HS-27A (cell line): ENCODE measurements at places on chromosomes 5 and 9.

DNA sequence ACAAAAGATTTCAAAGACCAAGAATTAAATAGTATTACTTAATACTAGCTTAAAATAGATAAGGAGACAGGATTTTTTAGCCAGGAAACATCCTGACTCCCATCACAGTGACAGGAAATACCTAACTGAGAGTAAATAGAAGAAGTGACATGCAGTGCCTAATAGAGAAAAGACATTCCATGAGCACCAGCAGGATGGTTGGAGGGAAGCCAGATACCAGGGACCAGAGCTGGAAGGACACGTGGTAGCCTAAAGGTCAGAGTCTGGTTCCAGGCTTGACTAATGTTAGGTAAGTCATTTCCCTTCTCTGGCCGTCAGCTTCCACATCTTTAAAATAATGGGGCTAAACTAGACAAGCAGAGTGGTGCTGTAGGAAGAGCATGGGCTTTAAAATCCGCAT, 41.6 kb downstream of the CDK5RAP2 start:
- DNase-seq = no peak

- no peak for DNase-seq
Measured at GRCh38 chr9:117300371-117301110, 114.3 kb downstream of the ASTN2 start.

DNA sequence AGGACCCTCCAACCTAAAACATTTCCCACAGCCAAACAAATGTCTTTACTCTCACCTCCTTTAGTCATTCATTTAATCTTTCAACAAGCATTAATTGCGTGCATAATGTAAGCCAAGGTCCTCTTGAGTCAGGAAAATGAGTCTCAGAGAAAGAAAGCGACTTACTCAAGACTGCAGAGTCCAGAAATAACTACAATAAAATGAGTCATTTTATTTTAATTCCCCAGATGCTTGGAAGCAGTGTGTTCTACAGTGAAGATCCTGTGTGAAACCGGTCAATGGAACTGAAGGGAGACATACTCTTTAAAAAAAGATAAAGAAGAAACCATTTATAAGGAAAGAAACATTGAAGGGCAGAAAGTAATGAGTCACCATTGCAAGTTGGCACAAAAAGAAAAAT, 513.7 kb downstream of the CDK5RAP2 start:
- DNase-seq = no peak

- DNase-seq = no peak
Measured at GRCh38 chr9:91334053-91334452, 27.7 kb downstream of the AUH start.

DNA sequence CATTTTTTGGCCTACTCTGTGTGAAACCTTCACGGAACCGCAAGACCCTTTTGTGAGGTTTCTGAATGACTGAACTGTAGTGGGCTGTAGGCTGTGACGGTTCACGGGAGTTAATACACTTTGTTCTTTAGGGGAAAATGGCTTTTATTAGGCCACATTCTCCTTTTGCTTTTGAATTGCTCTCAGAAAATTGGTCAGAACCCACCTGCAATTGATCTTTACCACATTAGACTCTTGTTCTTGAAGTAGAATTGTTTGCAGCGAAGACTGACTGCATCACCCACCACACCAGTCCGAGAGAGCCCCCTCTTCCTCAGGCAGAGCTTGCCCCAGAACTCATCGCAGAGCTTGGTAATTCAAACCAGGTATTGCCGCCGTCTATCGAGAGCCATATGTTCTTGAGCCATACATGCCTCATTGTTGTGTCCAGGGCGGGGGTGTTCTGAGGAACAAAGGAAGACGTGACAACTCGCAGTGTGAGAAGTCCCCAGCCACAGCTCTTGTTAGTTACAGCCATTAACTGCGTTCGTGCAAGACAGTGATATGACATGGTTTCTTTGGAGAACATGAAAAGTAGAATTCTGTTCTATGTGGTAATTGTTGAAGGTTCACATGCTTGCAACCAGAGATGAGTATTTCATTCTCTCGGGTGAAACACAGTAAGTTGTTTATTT, 166.4 kb upstream of the OTULINL start:
- DNase-seq = no peak

GRCh38 chr5:109455598-109456096, 45.9 kb upstream of the PJA2 start:
- DNase-seq = peak; percentile 58

DNA sequence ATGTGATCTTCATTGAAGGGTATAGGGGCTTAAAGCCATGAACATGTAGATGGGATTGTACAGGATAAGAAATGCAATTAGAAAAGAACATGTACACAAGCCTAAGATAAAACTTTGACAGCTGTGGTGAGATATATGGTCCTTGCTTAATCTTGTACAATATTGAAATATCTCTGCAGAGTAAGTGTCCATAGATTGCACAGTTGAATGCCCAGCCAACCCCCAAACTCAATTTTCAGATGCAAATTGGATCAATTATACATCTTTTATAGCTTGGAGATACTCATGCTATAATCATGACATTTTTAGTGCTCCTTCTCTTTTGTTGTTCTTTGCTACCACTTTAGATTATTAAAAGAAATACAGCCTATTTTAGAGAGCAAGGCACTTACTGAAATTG, 59.5 kb upstream of the CHSY3 start:
- DNase-seq = no peak

- DNase-seq = no peak
Measured at GRCh38 chr9:91839926-91840465, 110.0 kb downstream of the ROR2 start.

DNA sequence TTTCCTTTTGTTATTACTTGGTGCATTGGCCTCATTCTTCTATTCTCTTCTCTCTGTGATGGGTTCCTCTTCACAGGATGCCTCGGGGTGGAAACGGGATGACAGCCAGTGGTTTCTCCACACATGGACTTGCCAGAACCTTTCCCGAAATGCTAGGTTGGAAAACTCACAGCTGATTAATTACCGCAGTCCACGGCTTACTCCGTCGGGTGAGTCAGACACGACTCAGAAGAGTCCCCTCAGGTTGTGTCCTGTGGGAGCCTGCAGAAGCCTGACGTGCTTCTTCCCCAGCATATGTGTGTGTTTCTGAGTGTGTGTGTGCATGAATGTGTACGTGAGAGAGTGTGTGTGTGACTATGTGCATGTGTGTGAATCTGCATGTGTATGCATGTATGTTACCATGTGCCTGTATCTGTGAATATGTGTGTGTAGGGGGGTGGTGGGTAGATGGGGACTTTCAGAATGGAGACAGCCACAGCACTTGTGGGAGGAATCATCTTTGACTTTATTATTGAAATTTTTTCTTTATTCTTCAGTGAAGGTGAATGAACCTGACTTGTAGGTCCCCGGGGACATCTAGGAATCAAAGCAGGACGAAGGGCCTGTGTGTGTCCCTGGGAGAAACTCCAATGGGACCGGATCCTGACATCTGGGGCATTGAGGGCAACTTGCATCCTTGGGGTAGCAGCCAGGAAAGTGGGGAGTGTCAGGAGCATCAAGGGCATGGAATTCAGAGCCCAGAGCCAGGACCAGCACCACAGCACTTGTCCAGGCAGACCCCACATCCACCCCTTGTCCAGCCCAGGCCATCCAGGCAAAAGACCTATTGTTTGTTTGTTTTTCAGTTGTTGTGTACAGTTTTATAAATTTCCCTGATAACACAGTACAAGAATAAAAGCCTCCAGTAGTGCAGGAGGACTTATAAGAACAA, 21.9 kb upstream of the MED10 start:
- DNase-seq = no peak

GRCh38 chr9:109101810-109102209, 17.9 kb downstream of the TMEM245 start:
- DNase-seq = no peak

DNA sequence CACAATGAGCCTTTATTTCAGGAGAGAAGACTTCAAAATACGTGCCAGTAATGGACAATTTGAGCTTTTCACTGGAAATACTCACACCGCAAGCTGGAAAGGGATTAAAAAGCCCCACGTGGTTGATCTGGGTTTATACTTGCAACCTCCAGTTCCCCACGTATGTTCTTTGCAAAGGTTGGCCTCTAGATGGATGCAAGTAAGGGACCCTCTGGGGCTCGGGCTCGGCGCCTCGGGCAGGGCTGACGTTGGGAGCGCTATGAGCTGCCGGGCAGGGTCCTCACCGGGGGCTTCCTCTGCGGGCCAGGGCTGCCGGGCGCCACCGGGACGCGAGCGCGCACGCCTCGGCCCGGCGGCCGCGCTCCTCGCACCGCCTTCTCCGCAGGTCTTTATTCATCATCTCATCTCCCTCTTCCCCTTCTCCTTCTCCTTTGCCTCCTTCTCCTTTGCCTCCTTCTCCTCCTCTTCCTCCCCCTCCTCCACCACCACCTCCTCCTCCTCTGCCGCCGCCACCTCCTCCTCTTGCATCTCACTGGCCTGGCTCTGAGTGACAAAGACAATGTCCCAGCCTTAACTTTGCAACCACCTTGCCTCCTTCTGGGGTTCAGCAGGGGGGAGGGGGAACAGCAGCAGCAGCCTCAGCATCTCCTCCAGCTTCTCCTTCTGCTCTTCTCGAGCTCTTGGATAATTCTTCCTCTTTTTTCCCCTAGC, 701 bp upstream of the ZNF462 start:
- DNase-seq = no peak

DNA sequence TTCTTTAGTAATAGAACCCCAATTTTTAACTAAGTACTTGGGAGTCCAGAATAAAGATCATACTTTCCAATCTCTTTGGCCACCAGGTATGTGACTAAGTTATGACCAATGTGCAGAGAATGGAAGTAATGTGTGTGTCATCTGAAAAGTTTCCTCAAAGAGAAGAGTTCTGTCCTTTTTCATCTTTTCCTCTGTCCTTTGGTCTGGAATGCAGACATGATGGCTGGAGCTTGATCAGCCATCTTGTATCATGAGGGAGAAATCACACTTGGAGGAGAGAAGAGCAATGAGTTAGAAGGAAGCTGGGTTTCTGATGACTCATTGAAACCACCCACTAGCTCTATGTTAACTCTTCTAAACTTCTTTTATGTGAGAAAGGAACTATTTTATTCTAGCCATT, 5.5 kb upstream of the CPEB4 start:
- DNase-seq = no peak

DNA sequence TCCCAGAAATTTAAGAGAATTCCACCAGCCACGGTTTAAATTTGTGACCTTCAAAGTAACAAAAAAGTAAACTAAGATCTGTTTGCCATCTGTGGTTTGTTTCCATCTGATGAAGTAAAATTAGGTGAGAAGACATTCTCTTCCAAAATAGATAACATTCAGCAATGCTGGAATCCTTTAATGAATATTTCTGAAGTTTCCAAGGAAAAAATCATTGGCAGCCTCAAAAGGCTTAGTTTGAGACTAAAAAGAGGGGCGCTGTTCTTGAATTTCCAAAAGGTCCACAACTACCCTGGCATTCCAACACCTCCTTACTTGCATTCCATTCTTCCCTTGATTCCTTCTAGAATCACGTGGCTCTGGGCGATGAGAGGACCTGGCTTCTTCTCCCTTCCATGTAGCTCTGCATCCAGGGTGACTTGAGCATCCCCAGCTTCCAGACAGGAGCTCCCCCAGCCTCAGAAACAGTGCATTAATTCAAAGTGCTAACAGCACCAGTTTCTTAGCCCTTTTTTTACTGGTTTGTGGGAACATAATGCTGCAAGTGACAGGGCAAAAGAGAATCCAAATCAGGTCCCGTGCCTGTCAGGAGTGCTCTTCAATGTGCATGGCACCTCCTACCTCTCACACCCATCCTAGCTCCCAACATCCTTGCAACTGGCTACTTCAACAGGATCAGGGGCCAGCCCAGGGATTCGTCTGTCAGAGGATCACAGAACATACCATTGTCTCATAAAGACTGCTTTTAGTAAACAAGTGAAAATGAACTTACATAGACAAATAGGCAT, 191.5 kb upstream of the S1PR3 start:
- DNase-seq = no peak

DNA sequence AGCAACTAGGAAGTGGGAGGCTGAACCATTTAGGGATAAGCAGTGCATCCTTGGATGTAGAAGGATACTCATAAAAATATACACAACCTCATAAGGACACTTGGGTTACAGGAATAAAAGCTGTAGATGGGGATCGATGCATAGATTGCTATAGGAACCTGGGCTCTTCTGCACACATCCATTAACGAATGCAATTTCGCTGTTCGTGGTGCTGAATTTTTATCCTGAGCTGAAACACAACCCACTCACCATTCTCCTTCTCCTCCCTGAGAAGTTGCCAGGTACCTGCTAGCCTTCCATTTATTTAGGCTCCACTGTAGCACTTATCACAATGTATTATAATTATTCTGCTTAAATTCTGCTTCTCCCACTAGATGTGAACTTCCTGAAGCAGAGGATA, 320.6 kb upstream of the BRINP1 start:
- no peak for DNase-seq

DNA sequence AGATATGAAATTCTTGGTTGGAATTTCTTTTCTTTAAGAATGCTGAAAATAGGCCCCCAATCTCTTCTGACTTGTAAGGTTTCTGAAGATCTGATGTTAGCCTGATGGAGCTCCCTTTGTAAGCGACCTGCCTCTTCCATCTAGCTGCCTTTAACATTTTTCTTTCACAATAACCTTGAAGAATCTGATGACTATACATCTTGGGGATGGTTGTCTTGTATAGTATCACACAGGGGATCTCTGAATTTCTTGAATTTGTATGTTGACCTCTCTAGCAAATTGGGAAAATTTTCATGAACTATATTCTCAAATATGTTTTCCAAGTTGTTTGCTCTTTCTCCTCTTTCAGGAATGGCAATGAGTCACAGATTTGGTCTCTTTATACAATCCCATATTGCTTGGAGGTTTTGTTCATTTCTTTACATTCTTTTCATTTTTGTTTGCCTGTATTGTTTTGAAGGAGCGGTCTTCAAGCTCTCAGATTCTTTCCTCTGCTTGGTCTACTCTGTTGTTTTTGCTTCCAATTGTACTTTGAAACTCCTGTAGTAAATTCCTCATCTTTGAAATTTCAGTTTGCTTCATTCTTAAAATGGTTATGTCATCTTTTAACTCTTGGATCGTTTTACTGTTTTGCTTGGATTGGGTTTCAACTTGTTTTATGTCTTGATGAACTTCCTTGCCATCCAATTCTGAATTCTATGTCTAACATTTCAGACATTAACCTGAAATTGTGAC, 245.2 kb upstream of the TARS1 start:
- DNase-seq = peak; percentile 78

GRCh38 chr9:102768002-102768401, 227.1 kb upstream of the CYLC2 start:
- no peak for DNase-seq

DNA sequence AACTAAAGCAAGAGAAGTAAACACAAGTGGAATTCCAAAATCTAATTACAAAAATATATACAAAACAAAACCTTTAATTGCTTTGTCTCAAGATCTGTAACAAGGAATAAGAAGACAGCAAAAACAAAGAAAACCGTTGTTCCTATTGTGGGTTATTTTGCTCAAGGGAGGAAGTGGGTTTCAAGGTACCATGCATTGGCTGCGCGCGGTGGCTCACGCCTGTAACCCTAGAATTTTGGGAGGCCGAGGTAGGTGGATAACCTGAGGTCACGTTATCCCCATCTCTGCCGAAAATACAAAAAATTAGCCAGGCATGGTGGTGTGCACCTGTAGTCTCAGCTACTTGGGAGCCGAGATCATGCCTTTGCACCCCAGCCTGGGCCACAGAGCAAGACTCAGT, 12.1 kb upstream of the IQGAP2 start:
- DNase-seq = no peak

GRCh38 chr5:60633341-60633740, 66.6 kb downstream of the DEPDC1B start:
- DNase-seq = no peak
